ENCODE measurements at places on chromosomes 2 and 18.

DNA sequence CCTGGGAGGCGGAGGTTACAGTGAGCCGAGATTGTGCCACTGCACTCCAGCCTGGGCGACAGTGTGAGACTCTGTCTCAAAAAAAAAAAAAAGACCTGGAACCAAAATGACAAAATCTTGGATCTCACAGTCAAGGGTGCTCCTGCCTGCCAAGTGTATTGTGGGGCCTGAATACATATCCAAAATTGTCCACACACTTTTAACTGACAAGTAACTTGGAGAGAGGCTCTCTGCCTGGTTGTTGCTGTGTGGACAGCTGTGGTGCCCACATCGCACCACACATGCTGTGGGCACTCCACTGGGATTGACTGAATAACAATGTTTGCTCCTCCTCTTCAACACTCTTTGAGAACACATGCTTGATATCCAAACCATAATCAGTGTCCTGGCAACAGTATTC is 117.6 kb upstream of the REV1 start:
- DNase-seq, result no peak

- no peak for DNase-seq
Measured at GRCh38 chr2:118278046-118278445, 189.8 kb downstream of the INSIG2 start.

DNA sequence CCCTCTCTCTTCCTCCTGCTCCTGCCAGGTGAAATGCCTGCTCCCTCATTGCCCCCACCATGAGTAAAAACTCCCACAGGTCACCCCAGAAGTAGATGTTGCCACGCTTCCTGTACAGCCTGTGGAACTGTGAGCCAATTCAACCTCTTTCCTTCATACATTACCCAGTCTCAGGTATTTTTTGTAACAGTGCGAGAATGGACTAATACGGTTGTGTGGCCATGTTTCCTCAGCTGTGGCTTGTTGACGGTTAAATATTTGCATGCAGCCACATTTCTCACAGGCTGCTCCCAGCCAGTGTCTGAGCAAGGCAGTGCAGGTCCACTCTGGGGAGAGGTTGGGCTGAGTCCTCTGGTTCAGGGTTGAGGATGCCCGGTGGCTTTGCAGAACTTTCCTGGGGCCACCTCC is 27.8 kb upstream of the COPS8 start:
- DNase-seq, result no peak

GRCh38 chr2:43041661-43042360 is 184.6 kb downstream of the ZFP36L2 start:
- peak; percentile 77 for DNase-seq

DNA sequence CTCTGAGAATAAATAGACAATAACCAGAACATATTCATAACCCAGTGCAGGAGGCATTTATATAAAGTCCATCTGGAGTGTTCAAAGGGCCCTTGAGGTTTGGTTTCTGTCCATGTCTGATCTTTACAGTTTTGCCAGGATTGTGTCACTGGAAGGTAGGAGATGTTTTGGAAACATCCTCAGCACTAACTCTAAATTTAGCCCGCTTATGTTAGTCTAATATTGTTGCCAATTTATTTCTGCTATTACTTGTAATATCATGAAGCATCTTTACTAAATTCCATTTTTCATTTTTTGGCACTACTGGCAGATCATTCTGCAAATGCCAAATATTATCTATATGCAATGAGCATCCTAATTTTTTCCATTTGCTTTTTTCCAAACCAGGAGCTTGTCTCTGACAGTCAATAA is 22.4 kb upstream of the REV1 start:
- no peak for DNase-seq

- no peak for DNase-seq
Measured at GRCh38 chr2:73703675-73704074, 33.5 kb downstream of the TPRKB start.

DNA sequence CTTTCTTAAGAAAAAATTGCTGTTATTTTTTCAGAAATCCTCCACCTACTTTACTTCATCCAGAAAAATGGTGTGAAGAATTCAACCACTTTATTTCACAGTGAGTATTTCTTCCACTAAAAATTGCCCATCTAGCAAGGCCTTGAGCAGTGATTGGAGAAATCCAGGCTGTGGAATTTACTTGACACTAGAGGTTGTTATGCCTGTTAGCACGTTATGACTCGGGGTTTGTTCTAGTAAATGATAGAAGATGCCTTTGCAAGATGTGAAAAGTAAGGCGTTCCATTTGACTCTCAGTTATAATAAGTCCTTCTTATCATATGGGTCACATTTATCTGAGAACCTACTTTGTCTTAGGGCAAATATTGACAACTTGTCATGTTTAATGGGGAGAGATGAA is 157.4 kb downstream of the MYO3B start:
- DNase-seq, result no peak

GRCh38 chr2:74028741-74029140 is 44.0 kb downstream of the TET3 start:
- no peak for DNase-seq

GRCh38 chr2:25548601-25549000 is 124.8 kb downstream of the DTNB start:
- DNase-seq, result no peak

DNA sequence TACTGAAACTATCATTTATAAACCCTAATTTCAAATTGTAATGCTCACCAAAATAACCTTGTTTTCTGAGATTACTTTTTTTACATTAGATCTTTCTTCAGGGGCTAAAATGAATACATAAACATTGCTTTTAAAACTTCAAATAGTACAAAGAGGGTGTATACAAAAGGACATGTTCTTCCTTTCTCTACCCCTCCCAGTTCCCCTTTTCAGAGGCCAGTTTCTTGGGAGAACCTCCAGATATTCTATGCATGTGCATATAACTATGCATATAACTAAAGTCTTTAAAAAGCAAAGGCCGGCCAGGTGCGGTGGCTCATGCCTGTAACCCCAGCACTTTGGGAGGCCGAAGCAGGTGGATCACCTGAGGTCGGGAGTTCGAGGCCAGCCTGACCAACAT is 10.6 kb upstream of the FAM117B start:
- DNase-seq, result no peak

GRCh38 chr2:219851801-219852481 is 224.5 kb downstream of the SLC4A3 start:
- DNase-seq, result no peak

GRCh38 chr18:42048158-42048557 is 93.1 kb downstream of the PIK3C3 start:
- no peak for DNase-seq
